Lung (tissue), 17 donors: ENCODE measurements at places on chromosomes 13 and 19.

DNA sequence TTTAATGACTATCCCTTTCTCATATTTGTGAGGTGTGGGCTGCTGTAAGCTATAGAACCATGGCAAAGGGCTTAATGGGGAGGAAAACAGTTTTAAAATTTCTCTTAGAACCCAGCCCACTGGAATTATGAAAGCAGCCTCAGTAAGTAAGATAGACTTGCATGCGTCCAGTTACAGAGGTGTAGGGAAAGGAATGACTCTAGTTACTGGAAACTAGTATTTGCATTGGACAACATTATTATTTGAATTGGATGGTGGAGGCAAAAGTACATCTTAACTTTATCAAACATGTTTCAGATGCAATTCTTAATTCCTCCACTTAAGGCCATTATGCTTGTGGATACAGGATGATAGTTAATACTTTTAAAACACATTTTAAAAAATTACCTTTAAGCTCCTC, 292.9 kb downstream of the SPRY2 start:
- no peaks in the 10 kb centered on the region for H3K36me3 ChIP-seq
- no peaks in the 10 kb centered on the region for H3K4me1 ChIP-seq
- no peak overlapping the region for H3K4me3 ChIP-seq
- H3K27me3 ChIP-seq, result no peaks in the 10 kb centered on the region
- DNase-seq, result no peak
- H3K27ac ChIP-seq, result no peak overlapping the region

DNA sequence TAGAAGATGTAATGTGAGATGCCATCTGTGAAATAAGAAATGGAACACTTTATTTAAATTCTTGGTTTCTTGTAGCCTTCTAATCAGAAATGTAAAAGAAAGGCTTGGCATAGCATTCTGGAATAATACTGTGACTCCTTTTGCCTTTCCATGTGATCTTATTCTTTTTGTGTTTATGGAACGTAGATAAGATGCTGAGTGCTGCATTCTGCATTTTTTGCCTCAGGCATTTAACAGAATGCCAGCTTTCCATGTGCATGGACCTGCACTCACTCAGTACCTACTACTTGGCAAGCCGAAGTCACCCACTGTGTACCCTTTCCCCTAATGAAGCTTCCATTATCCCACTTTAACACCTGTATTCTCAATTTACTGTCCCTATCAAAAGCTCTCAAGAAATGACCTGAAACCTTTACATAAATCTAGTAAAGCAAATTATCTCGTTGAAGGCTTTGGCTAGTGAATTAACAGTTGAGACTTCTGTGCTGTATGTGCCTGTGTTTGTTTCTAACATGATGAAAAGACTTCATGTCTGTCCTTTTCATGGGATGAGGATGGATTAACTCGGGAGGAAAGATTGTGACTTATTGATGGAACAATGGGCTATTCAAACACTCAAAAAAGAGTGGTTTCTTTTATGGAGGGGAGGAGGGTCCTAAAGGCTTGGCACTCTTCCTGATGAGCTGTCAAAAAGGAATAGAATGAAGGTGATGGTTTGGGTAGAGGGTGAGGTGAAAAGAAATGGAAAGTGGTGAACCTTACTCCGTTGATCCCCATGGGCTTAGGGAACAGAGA, 44.7 kb upstream of the FRY start:
- no peaks in the 10 kb centered on the region for H3K4me1 ChIP-seq
- no peaks in the 10 kb centered on the region for H3K27me3 ChIP-seq
- H3K27ac ChIP-seq, result no peak overlapping the region
- H3K36me3 ChIP-seq, result no peaks in the 10 kb centered on the region

DNA sequence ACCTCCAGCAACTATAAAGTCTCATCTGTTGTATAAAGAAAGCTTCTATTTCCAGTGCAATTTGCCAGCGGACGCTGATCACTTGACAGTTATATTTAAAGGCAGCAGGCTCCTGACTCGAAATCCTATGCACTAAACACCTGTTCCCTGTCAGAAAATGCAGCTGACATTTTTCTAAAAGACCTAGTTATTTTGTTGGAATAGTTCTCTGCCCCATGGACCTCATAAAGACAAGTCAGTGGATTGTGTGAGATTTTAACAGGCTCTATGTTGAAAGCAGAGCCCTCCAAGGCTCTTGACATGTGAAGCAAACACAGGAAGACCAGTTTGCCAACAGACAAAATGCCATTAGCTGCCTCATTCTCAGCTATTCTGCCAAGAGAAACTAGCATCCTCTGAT, 304.7 kb upstream of the KLF12 start:
- no peaks in the 10 kb centered on the region for H3K27me3 ChIP-seq
- H3K4me1 ChIP-seq, result no peaks in the 10 kb centered on the region
- H3K36me3 ChIP-seq, result no peaks in the 10 kb centered on the region
- DNase-seq, result peak; percentile 40
- no peak overlapping the region for H3K4me3 ChIP-seq

- H3K4me1 ChIP-seq, result peaks cover 21% of the 10 kb centered on the region
- no peaks in the 10 kb centered on the region for H3K27me3 ChIP-seq
- no peak overlapping the region for H3K27ac ChIP-seq
- no peak overlapping the region for H3K4me3 ChIP-seq
- DNase-seq, result peak; percentile 78
These were observed 415.0 kb upstream of the SPRY2 start for GRCh38 chr13:80755910-80756309.

GRCh38 chr13:91722267-91722884, 324.0 kb downstream of the GPC5 start:
- peak; percentile 74 for DNase-seq
- H3K36me3 ChIP-seq, result no peaks in the 10 kb centered on the region
- peaks cover 2% of the 10 kb centered on the region for H3K4me1 ChIP-seq
- H3K27ac ChIP-seq, result no peak overlapping the region
- no peaks in the 10 kb centered on the region for H3K27me3 ChIP-seq

GRCh38 chr19:53294786-53295441, 27.4 kb upstream of the VN1R4 start:
- H3K4me1 ChIP-seq, result no peaks in the 10 kb centered on the region
- no peak for DNase-seq
- H3K36me3 ChIP-seq, result no peaks in the 10 kb centered on the region
- no peak overlapping the region for H3K27ac ChIP-seq
- H3K4me3 ChIP-seq, result no peak overlapping the region

DNA sequence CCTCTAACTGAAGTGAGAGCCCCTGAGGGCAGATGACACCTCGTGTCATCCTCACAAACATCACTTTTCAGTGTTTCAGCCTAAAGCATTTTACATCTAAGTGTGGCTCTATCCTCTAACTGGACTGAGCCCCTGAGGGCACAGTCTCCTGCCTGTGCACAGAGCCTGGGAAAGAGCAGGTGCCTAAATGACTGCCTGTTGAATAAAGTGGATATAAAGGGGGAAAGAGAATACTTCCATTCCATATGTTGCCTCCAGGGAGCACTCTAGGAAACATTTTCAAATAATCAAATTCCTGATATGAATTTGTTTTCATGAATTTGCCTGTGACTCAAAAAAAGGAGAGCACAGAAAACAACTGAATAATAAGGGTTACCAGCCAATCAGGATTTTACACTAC, 32.2 kb downstream of the CNMD start:
- H3K4me1 ChIP-seq, result no peaks in the 10 kb centered on the region
- H3K27ac ChIP-seq, result no peak overlapping the region
- H3K36me3 ChIP-seq, result no peaks in the 10 kb centered on the region
- H3K4me3 ChIP-seq, result no peak overlapping the region
- H3K27me3 ChIP-seq, result no peaks in the 10 kb centered on the region

DNA sequence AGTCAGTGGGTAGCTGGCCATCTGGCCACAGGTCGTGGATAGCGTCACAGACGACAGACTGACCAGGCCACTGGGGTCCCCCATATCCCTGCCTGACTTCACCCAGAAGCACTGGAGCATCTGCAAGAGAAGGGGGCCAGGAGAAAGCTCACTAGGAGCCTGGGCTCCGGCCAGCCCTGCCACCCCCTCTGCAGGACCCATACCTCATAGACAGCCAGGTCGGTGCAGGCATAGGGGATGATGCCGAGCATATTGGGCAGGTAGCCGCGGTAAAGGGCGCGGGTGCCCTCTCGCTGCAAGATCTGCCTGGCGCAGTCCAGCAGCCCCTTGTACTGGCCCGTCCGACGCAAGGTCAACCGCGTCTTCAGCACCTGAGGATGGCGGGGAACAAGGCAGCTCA, 2.5 kb upstream of the KHSRP start:
- DNase-seq, result no peak
- no peak overlapping the region for H3K4me3 ChIP-seq
- H3K27ac ChIP-seq, result no peak overlapping the region
- no peaks in the 10 kb centered on the region for H3K4me1 ChIP-seq
- H3K27me3 ChIP-seq, result no peaks in the 10 kb centered on the region

- peaks cover 3% of the 10 kb centered on the region for H3K36me3 ChIP-seq
- H3K4me1 ChIP-seq, result peaks cover 9% of the 10 kb centered on the region
- H3K27me3 ChIP-seq, result no peaks in the 10 kb centered on the region
- DNase-seq, result no peak
- H3K27ac ChIP-seq, result no peak overlapping the region
- no peak overlapping the region for H3K4me3 ChIP-seq
These were observed 12.4 kb downstream of the CEBPG start for GRCh38 chr19:33385956-33386355.

DNA sequence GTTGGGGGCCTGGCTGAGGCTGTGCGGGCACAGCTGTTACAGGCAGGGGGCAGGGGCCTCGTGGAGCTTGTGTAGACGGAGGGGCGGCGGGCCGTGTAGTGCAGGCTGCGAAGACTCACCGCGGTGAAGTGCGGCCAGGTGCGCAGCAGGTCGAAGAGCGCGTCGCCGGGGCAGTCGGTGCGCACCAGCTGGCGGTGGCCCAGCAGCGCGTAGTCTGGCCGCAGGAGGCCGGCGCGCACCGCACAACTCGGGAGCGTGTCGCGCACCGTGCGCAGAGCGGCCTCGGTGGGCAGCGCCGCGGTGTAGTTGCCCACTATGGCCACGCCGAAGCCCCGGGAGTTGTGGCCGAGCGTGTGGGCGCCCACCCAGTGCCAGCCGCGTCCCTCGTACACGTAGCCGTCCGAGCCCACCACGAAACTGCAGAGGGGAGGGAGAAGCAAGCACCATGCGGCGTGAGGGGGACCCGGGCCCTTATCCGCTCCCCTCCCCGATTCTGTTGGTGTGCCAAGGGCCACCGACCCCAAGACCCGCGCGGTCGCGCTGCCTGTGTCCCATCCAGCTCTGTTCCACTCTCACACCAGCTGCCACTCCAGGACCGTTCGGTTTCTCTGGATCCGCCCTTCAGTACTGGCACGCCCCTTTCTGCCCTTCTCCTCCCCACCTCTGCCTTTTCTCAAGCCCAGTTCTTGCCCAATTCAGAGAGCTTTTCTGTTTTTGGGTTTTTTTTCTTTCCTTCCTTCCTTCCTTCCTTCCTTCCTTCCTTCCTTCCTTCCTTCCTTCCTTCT, 5.4 kb upstream of the RASAL3 start:
- no peaks in the 10 kb centered on the region for H3K36me3 ChIP-seq
- H3K4me3 ChIP-seq, result peak overlapping the region; percentile 10
- DNase-seq, result no peak
- no peak overlapping the region for H3K27ac ChIP-seq

DNA sequence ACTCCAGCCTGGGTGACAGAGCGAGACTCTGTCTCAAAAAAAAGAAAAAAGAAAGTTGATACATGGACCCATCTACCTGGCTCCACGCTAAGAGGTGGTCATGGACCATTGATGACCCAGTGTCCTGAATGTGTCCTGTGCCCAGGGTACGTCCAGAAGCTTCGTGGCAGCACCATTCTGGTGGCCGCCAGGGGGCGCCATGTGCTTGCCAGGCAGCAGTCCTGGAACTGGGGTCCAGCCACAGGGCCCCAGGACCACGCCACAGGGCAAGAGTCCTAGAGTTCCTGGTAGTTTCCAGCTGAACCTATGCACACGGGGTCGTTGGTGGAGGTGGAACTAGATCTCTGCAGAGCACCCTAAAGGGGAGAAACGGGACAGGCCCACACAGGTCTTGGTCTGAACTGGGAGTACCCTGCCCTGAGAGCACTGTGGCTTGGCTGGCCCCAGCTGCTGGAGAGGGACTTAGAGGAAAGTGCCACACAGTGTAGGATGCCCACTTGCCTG, 19.9 kb upstream of the FBXO27 start:
- no peak overlapping the region for H3K27ac ChIP-seq
- no peaks in the 10 kb centered on the region for H3K27me3 ChIP-seq
- DNase-seq, result peak; percentile 43
- H3K4me1 ChIP-seq, result no peaks in the 10 kb centered on the region
- no peak overlapping the region for H3K4me3 ChIP-seq

- no peak overlapping the region for H3K27ac ChIP-seq
- peaks cover 4% of the 10 kb centered on the region for H3K4me1 ChIP-seq
- DNase-seq, result no peak
- H3K4me3 ChIP-seq, result no peak overlapping the region
- no peaks in the 10 kb centered on the region for H3K36me3 ChIP-seq
- H3K27me3 ChIP-seq, result no peaks in the 10 kb centered on the region
These were observed 45.4 kb downstream of the FAM124A start for GRCh38 chr13:51267622-51268021.

- no peaks in the 10 kb centered on the region for H3K4me1 ChIP-seq
- no peaks in the 10 kb centered on the region for H3K27me3 ChIP-seq
- no peak overlapping the region for H3K4me3 ChIP-seq
- DNase-seq, result no peak
- H3K36me3 ChIP-seq, result peaks cover 4% of the 10 kb centered on the region
- H3K27ac ChIP-seq, result no peak overlapping the region
These were observed 223.6 kb downstream of the RGCC start for GRCh38 chr13:41680900-41681299.

DNA sequence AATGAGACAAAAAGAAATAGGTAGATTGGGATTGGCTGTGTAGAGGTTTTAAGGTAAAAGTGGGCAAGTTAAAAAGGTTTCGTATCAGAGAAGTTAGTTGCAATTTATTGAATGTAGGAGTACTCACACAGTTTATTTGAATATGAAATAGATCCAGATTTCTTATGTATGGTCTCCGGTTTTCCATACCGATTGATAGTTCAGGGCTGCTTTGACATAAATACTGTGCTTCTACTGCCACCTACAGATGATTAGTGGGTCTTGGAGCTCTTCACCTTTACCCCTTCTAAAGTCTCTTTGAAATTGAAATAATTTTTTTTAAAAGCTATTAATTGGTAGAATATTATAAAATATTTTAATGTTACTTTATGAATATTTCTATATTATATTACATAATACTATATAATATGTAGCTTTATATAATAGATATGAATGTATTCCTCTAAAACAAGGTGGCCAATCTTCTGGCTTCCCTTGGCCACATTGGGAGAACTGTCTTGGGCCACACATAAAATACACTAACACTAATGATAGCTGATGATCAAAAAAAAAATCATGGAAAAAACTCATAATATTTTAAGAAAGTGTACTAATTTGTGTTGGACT, 7.7 kb upstream of the GPR18 start:
- H3K36me3 ChIP-seq, result peaks cover 4% of the 10 kb centered on the region
- H3K4me1 ChIP-seq, result no peaks in the 10 kb centered on the region
- H3K4me3 ChIP-seq, result no peak overlapping the region
- H3K27ac ChIP-seq, result no peak overlapping the region
